Sigmoid colon (tissue), 7 donors: ENCODE measurements at places on chromosomes 16 and 17. TPM values are rescaled to one million over a fixed set of nuclear protein-coding genes. Genes with fewer than 3 reads are reported as not detected.

CACNG3 gene
- not detected for total RNA-seq

- DNase-seq, result no peak
- no peaks in the 10 kb centered on the region for H3K4me1 ChIP-seq
- H3K4me3 ChIP-seq, result no peak overlapping the region
Measured at GRCh38 chr17:17941015-17941414, 31.2 kb downstream of the TOM1L2 start.

DNA sequence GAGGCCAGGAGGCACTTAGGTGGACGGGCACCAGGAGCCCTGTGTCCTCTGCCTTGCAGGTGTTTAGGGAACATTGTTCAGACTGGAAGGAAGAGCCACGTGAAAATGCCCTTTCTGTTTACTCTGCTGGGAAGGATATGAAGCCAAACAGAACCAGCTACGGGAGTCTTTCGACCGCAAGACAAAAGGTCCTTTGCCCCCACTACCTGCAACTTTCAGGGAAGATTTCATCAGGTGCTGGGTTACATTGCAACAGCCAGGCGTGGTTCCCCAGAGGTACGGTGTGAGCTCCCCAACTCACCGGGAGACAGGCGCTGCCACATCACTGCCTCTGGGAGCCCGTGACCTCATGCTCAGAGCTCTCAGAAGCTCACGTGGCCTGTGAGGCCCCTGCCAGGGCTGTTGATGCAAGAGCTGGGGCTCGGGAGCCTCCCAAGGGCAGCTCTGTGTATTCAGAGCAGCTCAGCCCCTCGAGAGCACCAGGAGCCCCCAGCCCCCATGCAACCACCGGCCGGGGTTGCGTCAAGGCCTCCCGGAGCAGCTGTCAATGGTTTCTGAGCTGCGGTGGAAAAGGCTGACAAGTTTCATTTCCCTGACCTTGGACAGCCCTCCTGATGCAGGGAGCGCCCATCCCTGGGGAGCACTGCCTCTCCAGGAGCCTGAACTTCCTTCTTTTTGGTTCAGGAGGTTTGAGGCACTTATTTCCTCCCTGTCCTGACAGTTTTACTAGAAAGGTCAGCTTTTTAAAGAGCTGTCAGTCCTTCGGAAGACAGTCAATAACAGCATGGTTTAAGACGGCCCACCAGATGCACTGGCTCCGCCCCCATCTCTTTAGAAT, 42.1 kb downstream of the TBC1D16 start:
- DNase-seq, result peak; percentile 96
- H3K36me3 ChIP-seq, result no peaks in the 10 kb centered on the region
- H3K27me3 ChIP-seq, result no peaks in the 10 kb centered on the region

MIEN1 gene
- total RNA-seq, result 53.1 TPM

PRAC2 gene
- not detected for total RNA-seq

DNA sequence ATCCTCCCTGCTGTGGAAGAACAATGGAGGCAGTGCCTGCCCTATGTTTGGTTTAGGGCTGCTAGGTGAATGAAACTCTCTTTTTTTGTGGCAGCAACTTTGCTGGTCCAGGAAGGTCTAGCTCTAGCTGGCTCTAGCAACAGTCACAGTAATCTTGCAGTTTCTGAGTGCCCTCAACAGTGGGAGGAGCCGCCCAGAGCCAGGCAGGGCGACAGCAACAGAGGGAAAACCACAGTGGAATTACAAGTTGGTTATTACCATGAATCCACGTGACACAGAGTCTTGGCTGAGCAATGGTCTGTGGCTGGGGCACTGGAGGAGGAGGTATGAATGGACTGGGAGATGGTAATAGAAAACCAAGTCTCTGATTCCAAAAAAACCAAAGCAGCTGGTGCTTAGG, 10.3 kb downstream of the HSPB9 start:
- no peak for DNase-seq
- peak overlapping the region; percentile 56 for H3K27ac ChIP-seq
- no peaks in the 10 kb centered on the region for H3K27me3 ChIP-seq
- H3K36me3 ChIP-seq, result peaks cover 24% of the 10 kb centered on the region
- no peak overlapping the region for H3K4me3 ChIP-seq

- H3K36me3 ChIP-seq, result no peaks in the 10 kb centered on the region
- no peaks in the 10 kb centered on the region for H3K27me3 ChIP-seq
- no peak for DNase-seq
- no peaks in the 10 kb centered on the region for H3K4me1 ChIP-seq
- H3K4me3 ChIP-seq, result peak overlapping the region; percentile 41
- peak overlapping the region; percentile 87 for H3K27ac ChIP-seq
Measured at GRCh38 chr17:50272711-50273653, 1.3 kb upstream of the TMEM92 start.

SOX9 gene
- total RNA-seq, result 0.28 TPM

DNA sequence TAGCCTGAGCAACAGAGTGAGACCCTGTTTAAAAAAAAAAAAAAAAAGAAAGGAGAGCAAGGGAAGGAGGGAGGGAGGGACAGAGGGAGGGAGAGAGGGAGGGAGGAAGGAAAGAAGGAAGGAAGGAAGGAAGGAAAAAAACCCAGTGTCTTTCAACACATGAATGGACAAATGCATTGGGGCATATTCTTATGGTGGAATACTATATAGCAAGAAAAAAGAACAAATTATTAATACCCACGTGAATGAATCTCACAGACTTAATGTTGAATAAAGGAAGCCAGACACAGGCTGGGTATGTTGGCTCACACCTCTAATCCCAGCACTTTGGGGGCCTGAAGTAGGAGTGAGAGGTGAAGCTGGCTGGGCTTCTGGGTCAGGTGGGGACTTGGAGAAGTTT, 20.3 kb downstream of the RAPGEFL1 start:
- H3K36me3 ChIP-seq, result no peaks in the 10 kb centered on the region
- H3K27me3 ChIP-seq, result no peaks in the 10 kb centered on the region
- DNase-seq, result no peak

- H3K36me3 ChIP-seq, result no peaks in the 10 kb centered on the region
- H3K4me1 ChIP-seq, result no peaks in the 10 kb centered on the region
- no peak for DNase-seq
Measured at GRCh38 chr17:78256707-78257591, 25.5 kb downstream of the TMEM235 start.

- H3K4me1 ChIP-seq, result peaks cover 14% of the 10 kb centered on the region
- no peaks in the 10 kb centered on the region for H3K27me3 ChIP-seq
- peaks cover 21% of the 10 kb centered on the region for H3K36me3 ChIP-seq
Measured at GRCh38 chr17:44061446-44061845, 5.0 kb downstream of the LSM12 start.

- H3K27ac ChIP-seq, result no peak overlapping the region
- no peak overlapping the region for H3K4me3 ChIP-seq
- no peaks in the 10 kb centered on the region for H3K4me1 ChIP-seq
- no peaks in the 10 kb centered on the region for H3K36me3 ChIP-seq
Measured at GRCh38 chr16:12786081-12786480, 17.6 kb downstream of the CPPED1 start.

DNA sequence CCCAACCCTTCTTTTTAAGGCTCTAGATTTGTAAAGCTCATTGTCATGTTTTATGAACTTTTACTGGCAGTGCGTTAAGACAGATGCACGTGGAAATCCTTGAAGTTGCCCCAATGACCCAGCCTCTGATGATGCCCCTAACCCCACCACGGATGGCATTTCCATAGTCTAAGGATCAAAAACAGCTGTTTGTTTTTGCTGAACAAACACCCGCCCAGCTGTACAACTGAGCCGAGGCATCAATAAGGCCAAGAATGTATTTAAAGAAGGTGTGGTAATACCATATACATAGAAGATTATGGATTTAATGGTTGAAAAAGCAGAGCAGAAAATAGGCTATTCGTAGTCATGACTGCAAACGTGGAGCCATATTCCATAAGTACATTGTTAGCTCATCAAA, 83.7 kb downstream of the SALL1 start:
- no peaks in the 10 kb centered on the region for H3K4me1 ChIP-seq
- H3K4me3 ChIP-seq, result no peak overlapping the region
- no peaks in the 10 kb centered on the region for H3K36me3 ChIP-seq
- peaks cover 7% of the 10 kb centered on the region for H3K27me3 ChIP-seq
- no peak overlapping the region for H3K27ac ChIP-seq
- DNase-seq, result no peak

DNA sequence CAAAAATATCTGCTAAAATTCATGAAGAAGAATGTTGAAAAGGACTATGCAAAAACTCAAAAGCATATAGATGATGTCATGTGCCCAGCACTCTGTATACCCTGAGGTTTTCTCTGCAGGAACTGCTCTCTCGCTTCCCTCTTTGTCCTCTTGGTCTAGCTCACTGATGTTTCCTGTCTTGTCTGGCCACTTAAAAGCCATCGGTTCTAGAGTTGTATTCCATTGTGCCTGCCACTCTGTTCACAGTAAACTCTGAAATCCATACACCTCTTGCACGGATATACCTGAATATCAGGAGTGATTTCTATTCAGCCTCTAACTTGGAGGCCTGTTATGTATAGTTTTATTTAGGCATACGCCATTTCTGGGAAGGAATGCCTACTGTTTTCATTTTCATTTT, 101.0 kb upstream of the CNTNAP4 start:
- no peaks in the 10 kb centered on the region for H3K36me3 ChIP-seq
- no peaks in the 10 kb centered on the region for H3K4me1 ChIP-seq
- no peak overlapping the region for H3K4me3 ChIP-seq

- H3K4me3 ChIP-seq, result no peak overlapping the region
- DNase-seq, result no peak
- no peaks in the 10 kb centered on the region for H3K36me3 ChIP-seq
- H3K27me3 ChIP-seq, result no peaks in the 10 kb centered on the region
- H3K27ac ChIP-seq, result no peak overlapping the region
Measured at GRCh38 chr17:58136669-58137279, 11.4 kb upstream of the OR4D1 start.

DNA sequence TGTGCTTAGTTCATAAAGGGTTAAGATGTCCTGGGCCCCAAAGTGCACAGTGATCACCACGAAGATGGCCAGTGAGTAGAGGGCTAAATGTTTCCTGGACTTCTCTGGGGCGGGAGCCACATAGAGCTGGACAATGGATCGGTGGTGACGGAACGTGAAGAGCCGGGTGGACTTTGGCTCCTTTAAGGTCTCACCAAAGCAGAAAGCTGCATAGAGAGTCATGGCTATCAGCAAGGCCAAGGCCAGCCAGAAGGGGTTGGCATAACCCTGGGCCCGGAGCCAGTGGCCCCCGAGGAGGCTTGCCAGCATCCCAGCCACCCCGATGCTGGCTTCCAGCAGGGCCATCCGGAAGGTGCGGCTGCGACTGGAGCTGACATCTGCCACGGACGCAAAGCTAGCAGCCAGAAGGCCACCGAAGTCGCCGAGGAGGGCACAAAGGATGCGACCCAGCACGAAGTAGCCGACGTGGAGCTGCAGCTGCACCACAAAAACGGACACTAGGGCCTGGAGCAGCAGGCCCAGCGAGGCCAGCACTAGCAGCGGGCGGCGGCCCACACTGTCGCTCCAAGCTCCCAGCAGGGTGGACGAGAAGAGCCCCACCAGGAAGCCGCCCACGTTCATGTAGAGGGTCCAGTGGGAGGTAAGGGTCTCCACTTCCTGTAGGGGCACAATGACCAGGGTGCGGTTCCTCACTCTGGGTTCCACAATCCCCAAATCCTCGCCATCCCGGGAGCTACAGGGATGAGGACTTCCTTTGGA, 1.0 kb downstream of the SLC46A1 start:
- no peaks in the 10 kb centered on the region for H3K27me3 ChIP-seq
- DNase-seq, result no peak
- H3K36me3 ChIP-seq, result peaks cover 6% of the 10 kb centered on the region
- peak overlapping the region; percentile 52 for H3K4me3 ChIP-seq
